Sigmoid colon (tissue), 7 donors: ENCODE measurements at places on chromosomes 7 and 10. TPM values are rescaled to one million over a fixed set of nuclear protein-coding genes. Genes with fewer than 3 reads are reported as not detected.
A peak's percentile ranks its signal among the peaks of the same experiment; 100 is the strongest.

DNA sequence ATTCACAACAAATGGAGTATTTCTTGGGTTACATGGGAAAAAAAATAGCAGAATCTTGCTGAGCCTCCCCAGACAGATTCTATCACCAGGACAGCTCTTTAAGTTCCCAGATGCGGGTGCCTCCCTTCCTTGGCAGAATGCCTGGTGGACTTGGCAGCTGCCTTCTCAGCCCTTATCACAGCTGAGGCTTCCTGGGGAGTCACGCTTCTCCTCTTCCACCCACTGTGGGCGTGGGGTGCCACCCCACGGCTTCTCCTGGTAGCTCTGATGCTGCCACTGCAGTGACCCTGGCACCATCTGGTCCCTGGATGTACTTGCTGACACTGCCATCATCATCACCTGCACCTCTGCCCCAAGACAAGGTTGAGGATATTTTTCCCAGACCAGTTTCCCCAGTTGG, 16.2 kb upstream of the NME8 start:
- H3K4me1 ChIP-seq: peaks cover 5% of the 10 kb centered on the region
- DNase-seq: peak; percentile 82
- H3K27me3 ChIP-seq: no peaks in the 10 kb centered on the region
- no peak overlapping the region for H3K27ac ChIP-seq
- no peak overlapping the region for H3K4me3 ChIP-seq
- no peaks in the 10 kb centered on the region for H3K36me3 ChIP-seq

CDCA7L gene
- total RNA-seq: 34.6 TPM

- H3K27me3 ChIP-seq: no peaks in the 10 kb centered on the region
- no peak for DNase-seq
- peaks cover 50% of the 10 kb centered on the region for H3K4me1 ChIP-seq
- no peak overlapping the region for H3K27ac ChIP-seq
- no peak overlapping the region for H3K4me3 ChIP-seq
- no peaks in the 10 kb centered on the region for H3K36me3 ChIP-seq
Measured at GRCh38 chr7:2621948-2622640, 9.7 kb upstream of the TTYH3 start.

GRCh38 chr7:73615886-73616285, 8.4 kb downstream of the MLXIPL start:
- no peaks in the 10 kb centered on the region for H3K4me1 ChIP-seq
- H3K27me3 ChIP-seq: peaks cover 35% of the 10 kb centered on the region
- no peak for DNase-seq
- H3K27ac ChIP-seq: no peak overlapping the region
- H3K4me3 ChIP-seq: no peak overlapping the region
- no peaks in the 10 kb centered on the region for H3K36me3 ChIP-seq

DNA sequence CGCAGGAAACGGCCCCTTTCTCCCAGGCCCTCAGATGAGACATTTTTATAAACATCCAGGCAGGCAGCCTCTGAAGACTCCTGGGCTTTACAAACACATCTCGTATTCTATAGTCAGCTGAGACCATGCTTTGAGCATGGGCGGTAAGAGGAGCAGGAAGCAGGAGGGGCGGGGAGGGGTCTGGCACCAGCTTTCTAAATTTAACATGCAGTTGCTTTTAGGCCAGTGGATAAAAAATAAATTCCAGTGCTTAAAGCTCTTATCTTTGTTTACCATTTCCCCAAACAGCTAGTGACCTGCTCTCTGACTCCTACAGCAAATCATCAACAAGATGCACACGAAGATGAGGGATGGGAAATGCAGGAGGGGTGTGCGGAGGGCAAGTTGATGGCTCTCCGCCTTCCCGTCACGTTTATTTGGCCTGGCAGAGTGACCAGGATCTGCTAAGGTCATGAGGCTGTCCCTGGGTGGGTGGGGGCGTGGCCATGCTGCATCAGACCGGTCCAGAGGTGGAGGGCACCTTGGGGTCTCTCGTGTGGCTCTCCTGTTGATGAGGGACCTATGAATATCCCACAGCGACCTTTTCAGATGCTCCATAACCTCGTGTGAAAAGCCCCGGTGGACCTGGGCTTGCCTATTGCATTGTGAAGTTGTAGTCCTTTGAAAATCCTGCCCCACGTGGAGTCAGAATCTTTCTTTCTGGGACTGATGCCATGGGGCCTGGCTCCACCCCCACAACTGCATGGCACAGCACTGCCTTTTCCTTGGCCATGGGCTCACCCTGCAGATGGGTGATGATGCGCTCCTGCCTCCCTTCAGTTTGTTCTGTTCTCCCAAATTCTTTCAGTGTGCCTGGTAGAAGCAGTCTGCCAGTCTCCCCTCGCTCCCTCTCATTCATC, 67.5 kb downstream of the PARP12 start:
- no peaks in the 10 kb centered on the region for H3K27me3 ChIP-seq
- no peak overlapping the region for H3K27ac ChIP-seq
- no peak overlapping the region for H3K4me3 ChIP-seq
- no peaks in the 10 kb centered on the region for H3K36me3 ChIP-seq

RET gene
- total RNA-seq: 1.8 TPM

HABP2 gene
- not detected for total RNA-seq
